Non-pigmented ciliary epithelial cell (primary cell): ENCODE measurements at places on chromosomes 1 and 21.

GRCh38 chr21:14550135-14550534, 4.0 kb upstream of the SAMSN1 start:
- no peak for DNase-seq

DNA sequence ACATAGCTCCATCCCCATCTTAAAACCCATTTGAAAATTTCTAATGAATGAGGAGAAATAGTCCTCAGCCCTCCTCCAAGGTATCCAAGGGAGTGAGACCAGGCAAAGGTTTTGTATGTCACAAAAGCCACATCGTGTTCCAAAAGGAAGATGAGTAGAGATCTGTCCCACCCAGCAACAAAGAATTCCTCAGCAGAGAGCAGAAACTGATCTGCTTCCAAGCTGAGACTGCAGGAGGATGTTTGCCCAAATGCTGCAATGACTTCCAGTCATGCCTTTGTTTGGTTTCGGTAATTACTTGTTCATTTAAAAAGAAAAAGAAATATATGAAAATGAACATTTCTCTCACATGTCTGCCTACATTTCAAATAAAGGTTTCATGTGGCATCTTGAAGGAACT, 186.9 kb downstream of the SETD4 start:
- DNase-seq = no peak

DNA sequence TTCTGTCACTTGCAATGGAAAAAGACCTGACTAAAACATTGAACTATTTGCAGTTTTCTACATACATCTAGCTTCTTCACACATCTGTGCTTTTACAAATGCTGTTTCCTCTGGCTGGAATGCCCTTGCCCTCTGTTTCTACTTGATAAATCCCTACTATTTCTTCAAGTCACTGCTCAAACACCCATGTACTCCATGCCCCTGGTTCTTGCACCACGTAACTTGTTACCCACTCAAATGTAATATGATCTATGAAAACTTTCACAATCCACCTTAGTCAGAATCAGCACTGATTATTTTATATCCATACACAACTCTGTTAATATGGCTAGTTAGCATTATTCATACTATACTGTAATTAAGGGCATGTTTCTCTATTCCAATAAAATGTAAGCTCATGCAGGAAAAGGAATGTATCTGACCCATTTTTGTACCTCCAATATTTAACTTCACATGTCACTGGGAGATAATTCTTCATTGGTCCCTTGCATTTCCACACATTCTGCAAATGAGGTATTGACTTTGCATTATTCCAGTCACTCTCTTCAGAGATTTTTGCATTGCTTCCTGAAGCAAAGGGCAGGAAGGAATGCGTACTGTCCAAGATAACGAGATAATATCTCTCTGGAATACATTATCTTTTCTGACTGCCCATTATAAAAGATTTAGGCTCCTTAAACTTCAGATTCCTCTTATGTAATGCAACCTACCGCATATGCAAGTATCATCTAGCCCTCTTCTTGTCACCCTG, 158.3 kb downstream of the COL24A1 start:
- no peak for DNase-seq

DNA sequence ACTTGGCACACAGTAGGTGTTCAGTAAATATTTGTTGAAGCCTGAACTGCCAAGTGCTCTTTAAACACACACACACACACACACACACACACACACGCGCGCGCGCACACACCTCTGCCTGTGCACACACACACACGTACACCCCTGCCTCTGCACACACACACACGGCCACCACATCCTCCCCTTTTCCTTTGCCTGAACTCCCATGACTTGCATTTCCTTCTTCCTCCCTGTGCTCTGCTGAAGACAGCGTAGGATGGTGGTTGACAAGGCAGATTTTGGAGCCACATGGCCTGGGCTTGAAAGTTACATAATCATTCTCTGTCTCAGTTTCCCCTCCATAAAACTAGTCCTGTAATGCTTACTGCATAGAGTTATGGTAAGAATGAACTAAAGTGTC, 712.3 kb downstream of the PTPRU start:
- no peak for DNase-seq

DNA sequence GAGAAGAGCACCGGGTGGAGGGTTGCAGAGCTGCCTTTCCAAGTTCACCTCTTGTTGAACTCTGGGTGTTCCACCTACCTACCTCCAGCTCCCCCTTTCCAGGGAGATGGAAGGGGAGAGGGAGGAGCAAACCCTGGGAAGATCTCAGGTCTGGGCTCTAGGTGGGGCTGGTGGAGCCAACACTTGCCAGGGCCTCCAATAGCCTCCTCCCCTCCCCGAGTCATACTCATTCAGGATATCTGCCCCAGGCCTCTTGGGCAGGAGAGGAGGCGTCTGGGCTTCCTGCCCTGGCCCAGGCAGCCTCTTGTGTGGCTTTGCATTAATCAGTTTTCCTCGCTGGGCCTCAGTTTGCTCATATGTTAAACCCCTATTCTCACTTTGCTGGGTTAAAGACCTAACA, 13.4 kb downstream of the RAP1GAP start:
- no peak for DNase-seq

- DNase-seq = no peak
Observed at GRCh38 chr1:48051466-48052126, 54.4 kb upstream of the TRABD2B start.

DNA sequence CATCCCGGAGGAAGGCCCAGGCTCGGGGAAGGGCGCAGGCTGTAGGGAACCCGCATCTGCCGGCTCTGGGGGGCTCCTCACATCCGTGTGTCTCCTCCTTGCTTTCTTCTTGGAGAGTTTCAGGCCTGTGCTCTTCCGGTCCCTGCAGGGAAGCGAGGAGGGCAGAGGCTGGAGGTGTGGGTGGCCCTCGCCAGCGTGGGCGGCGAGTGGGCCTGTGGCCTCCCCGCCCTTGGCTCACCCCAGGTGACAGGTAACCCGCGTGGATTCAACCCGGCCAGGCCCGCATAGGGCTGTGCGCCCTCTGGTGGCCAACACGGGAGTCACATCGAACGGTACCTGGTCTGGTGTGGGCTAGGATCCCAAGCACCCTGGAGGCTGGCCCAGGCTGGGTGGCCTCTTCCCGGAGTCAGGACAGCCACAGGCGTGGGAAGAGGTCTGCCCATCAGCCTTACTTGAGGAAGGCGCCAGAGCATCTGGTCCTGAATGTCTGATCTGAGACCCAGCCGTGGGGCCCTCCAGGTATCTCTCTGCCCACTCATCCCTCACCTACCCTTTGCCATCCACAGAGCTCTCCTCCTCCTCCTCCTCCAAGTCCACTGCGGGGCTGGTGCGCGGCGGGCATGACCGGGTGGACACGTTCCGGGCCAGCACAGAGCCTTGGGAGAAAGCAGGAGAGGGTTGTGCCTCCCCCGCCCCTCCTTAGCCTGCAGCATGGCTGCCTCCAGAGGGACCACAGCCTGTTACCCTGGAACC, 9.6 kb upstream of the TNFRSF25 start:
- no peak for DNase-seq

DNA sequence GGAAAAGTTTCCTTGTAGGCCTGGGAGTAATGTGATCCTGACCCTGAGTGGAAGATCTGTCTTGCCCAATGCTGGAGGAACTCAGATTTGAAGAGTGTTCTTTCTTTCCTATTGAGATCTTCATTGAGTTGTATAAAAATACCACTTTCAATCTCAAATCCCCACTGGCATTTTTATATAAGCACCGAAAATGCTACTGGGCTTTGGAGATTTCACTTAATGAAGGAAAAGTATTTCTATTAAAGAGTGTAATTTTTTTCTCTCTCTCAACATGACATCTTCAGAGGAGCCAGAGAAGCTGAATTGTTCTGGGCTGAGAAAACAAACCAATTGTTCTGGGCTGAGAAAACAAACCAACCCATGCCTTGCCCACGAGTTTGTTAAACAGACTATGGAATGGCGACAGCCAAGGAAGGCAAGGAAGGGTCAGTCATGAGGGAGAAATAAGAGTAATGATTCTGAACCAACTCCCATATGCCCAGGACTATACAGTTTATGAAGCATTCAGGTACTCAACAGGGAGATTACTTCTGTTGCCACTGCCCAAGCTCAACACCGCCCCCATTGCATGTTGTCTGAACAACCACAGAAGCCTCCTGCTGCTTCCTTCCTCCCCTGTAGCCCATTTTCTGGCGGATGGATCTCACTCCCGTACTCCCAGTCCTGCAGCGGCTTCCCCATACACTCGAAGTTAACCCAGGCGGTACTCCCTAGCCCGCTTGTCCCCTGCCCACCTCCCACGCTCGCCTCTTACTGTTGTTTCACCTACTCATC, 103.2 kb downstream of the BEND5 start:
- no peak for DNase-seq

DNA sequence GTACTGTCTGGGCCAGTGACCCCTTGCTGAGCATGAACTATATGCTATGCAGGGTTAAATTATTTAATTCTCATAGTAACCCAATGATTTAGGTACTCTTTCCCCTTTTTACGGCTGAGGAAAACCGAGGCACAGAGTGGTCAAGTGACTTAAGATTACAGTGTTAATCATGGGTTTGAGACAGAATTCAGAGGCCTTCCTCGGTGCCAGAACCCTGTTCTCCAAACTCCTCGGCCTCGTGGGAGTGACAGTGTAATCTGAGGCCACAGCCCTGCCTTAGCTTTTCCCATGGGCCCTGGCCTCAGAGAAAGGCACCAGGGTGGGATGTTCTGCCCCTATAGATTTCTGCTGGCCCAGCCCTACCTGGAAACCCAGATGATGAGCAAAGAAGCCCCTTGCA, 86.4 kb upstream of the ZNF648 start:
- no peak for DNase-seq

DNA sequence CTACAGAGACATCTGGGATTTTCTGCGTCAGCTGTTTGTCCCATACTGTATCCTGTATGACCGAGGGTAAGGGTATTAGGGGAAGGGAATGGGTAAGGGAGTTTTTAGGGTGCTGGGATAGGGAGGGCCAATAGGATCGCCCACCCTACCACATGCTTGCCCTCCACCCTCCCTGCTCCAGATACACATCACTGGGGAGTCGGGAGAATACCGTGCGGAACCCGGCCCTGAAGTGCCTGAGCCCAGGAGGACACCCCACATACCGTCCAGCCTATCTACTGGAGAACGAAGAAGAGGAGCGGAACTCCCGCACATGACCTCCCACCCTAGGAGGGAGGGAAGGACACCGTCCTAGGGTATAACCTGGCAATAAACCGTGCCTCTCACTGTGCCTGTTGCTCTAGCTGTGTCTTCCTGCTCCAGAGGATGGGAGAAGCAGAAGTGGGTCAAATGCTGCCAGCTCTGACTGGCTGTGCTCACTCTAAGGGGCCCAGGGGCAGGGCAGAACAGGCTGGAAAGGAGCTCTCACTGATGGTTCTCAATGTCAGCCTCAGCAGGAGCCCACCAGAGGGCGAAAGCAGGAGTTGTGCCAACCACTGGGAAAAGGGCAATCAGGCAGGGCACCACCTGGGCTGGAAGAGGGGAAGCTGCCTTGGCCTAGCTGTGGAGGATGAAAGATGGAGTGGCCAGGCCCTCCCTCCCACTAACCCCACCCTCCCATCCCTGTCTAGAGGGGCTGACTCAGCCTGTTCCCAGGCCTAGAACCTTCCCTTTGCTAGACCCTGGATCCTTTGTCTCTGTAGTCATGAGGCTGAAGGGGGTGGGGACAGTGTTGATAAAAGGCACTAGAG, 440 bp upstream of the LENEP start:
- DNase-seq = no peak

GRCh38 chr1:117045644-117046043, 14.5 kb upstream of the TTF2 start:
- DNase-seq = no peak
